Left hindlimb (tissue), 1 donor: ENCODE measurements at places on chromosomes 5 and 9.

GRCh38 chr9:20663133-20663532 is 20.9 kb upstream of the FOCAD start:
- no peak for DNase-seq

DNA sequence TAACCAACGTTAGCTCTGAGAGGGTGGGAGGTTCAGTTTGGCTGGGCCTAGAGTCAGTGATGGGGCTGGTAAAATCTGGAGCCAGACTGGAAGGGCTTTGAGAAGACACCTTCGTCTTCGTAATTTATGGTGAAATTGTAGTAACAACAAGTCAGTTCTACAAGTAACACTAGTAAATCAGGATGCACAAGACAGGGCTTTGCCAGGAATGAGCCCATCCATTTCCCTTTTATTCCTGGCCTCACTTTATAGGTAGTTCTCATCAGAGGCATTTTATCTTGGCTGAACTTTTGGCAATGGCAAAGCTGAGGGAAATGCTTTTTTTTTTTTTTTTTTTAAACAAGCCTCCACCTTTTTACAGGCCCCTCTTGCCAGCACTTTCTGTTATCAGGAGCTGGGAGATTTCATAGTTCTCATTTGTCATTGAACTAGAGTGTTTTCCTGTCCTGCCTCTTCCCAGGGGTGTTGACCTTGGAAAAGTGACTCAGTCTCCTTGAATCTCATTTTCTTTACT is 110.5 kb upstream of the KLF4 start:
- no peak for DNase-seq

DNA sequence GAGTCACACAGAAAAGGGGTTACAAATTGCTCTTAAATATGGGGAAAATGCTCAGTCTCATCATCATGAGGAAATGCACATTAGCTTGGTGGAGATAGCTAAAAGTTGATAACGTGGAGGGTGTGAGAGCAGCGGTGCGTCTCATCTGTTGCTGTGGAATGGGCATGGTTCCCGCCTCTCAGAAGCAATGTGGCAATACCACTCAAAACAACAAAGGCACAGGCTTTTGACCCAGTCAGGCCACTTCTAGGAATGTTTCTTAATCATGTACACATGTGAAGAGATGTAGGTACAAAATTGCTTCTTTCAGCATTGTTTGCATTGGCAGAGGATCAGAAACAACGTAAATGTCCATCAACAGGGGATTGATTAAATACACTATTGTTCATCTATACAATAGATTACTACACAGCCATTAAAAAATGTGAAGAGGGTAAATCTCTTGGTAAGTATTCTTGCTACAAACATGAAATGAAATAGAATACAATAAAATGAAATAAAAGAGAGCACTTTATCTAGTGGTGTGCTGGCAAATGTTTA is 212.6 kb upstream of the MSX2 start:
- DNase-seq = no peak

DNA sequence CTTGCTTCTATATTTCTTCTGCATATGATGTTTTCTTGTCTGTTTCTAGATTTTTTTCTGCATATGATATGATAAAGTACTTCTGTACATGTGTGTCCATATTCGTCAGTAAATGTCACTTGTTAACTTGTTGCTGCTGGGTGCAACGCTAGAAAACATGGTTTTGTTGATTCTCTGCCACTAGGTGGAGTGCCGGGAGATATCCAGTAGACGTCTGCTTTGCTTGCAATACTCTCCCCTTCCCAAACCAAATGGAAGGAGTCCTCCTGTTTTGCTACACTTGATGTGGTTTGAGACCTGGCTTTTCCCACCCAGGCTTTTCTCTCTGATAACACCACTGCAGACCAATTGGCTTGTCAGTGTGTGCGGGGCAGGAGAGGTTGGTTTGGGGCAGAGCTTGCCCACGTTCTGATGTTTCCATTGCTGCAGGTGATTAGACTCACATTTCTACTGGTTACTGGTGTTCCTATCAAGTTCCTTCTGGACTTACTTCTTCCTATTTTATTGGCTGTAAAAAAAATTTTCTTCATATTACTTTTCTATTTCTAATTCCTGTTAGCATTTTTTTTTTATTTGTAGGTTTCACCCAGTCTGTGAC is 900.0 kb upstream of the CDH10 start:
- DNase-seq = no peak

- no peak for DNase-seq
Measured at GRCh38 chr9:88922091-88922490, 69.2 kb upstream of the S1PR3 start.
